ENCODE measurements at places on chromosomes 2 and 18. TPM values are rescaled to one million over a fixed set of nuclear protein-coding genes. Genes with fewer than 3 reads are reported as not detected.

The HOXD3 gene
- total RNA-seq: 0.33 TPM

The CNDP1 gene
- total RNA-seq: not detected

The LRATD1 gene
- 3.5 TPM for total RNA-seq

The COL5A2 gene
- 440 TPM for total RNA-seq

The DTNB gene
- 3.9 TPM for total RNA-seq

The COL4A3 gene
- total RNA-seq: 0.25 TPM

The NT5C1B gene
- 0.33 TPM for total RNA-seq

The CRACDL gene
- not detected for total RNA-seq

The RAB27B gene
- total RNA-seq: 22.2 TPM

The EGR4 gene
- not detected for total RNA-seq

The NLRC4 gene
- total RNA-seq: not detected

The CPLX4 gene
- total RNA-seq: not detected

The ABHD1 gene
- under 0.01 TPM for total RNA-seq

The RAPGEF4 gene
- 1.00 TPM for total RNA-seq

The LANCL1 gene
- total RNA-seq: 44.1 TPM

The PLA2R1 gene
- 8.0 TPM for total RNA-seq

The ADD2 gene
- 0.37 TPM for total RNA-seq

The GALR1 gene
- total RNA-seq: under 0.01 TPM

The ASAP2 gene
- total RNA-seq: 43.5 TPM

Data from uterine smooth muscle cell (primary cell).